ENCODE measurements at places on chromosomes 1 and 21.

GRCh38 chr21:39033878-39034589, 149.2 kb downstream of the PSMG1 start:
- DNase-seq, result peak; percentile 15

- DNase-seq, result peak; percentile 78
These were observed 80.9 kb downstream of the COLGALT2 start for GRCh38 chr1:183956559-183957188.

DNA sequence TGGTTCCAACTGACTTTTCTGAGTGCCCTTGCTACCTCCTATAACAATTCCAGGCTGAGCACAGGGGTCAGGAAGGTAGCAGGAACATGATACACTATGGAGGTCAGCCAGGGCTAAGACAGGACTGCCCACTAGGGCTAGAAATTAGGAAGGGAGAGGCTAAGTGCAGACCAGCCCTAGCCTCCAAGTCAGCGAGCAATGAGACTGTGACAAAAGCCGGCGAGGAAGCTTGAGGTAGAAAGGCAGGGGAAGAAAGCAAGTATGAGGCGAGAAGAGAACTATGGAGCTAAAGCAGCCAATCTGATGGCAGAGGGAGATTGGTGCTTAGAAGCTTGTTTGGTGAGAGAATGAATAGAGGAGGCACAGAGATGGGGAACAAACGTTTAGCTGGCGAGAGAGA, 4.7 kb downstream of the UROD start:
- DNase-seq, result no peak

GRCh38 chr1:27940297-27940696, 5.5 kb downstream of the SMPDL3B start:
- peak; percentile 46 for DNase-seq

- no peak for DNase-seq
These were observed 17.8 kb upstream of the POU3F1 start for GRCh38 chr1:38064197-38064903.

- DNase-seq, result peak; percentile 62
These were observed 15.1 kb downstream of the RNF223 start for GRCh38 chr1:1058921-1059493.

DNA sequence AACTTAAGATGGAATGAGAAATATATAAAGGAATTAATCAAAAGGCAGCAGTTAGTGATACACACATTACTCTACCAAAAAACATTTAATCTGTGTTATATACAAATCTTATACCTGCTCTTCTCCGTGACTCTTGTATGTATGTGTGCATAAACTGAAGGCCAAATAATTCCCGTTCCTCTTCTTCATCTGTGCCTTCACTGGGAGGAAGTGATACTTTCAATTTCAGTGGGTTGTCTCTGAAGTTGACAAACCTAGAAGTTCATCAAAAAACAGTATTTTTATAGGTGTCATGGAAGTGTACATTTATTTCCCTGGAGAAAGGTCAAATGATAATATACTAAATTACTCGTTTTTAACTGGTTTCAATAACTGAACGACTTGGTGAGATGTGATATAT, 19.3 kb downstream of the TRMT13 start:
- DNase-seq, result no peak

DNA sequence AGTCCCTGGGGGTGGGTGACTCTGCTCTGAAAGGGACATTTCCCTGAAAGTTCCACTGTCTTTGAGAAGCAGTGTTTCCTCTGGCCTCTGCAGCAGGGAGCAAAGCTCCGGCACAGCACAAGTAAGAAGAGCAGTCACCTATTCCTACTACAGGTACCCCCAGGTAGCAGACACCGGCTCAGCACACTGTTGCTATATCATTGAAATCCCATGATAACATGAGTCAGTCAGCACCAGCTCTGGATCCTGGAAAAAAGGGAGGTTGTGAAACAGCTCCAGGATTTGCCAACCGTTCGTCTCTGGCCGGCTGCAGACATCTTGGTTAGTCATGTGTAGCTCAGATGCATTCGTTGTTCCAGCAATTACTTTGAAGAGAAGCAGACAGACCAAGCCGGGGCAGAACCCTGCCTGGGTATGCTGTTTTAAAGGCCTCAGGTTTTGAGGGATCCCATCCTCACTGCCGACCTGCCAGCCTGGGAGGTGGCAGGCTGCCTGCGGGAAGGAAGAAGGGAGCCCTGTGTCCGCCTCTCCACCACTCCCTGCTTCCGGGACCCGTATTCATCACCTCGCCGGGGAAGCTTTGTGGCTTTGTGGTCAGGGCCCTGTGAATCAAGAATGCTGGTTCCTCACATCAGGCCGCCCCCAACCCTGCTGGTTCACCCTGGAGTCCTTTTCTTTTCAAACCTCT, 139.2 kb downstream of the CLIC6 start:
- DNase-seq, result peak; percentile 76

GRCh38 chr1:206573319-206573718, 38.9 kb downstream of the EIF2D start:
- no peak for DNase-seq

- no peak for DNase-seq
These were observed 1545.1 kb downstream of the AMY1C start for GRCh38 chr1:105294838-105295237.

GRCh38 chr1:223659711-223660110, 5.8 kb downstream of the CAPN8 start:
- DNase-seq, result no peak

DNA sequence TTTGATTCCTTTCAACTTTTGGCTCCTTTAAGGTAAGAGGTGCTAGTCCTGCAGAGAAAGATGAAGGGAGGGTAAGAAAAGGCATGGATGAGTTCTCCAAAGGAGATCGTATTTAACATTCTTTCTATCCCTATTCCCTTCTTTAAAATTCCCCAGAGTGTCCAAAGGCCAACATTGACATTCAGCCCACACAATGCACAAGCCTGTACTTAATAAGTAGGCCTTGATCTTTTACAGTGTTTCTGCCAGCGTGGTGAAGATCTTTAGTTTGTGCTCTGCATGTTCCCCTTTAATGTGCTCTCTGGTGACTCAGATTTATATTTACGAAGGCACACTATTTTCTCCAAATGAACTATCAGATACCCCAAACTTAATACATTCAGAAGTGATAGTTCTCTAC, 582.5 kb upstream of the RGS18 start:
- DNase-seq, result no peak

GRCh38 chr1:36172983-36173382, 17.0 kb downstream of the MAP7D1 start:
- DNase-seq, result no peak

- DNase-seq, result no peak
These were observed 126.8 kb downstream of the GRIK1 start for GRCh38 chr21:29812947-29813346.

GRCh38 chr1:151653397-151653796, 41.5 kb downstream of the SNX27 start:
- no peak for DNase-seq

DNA sequence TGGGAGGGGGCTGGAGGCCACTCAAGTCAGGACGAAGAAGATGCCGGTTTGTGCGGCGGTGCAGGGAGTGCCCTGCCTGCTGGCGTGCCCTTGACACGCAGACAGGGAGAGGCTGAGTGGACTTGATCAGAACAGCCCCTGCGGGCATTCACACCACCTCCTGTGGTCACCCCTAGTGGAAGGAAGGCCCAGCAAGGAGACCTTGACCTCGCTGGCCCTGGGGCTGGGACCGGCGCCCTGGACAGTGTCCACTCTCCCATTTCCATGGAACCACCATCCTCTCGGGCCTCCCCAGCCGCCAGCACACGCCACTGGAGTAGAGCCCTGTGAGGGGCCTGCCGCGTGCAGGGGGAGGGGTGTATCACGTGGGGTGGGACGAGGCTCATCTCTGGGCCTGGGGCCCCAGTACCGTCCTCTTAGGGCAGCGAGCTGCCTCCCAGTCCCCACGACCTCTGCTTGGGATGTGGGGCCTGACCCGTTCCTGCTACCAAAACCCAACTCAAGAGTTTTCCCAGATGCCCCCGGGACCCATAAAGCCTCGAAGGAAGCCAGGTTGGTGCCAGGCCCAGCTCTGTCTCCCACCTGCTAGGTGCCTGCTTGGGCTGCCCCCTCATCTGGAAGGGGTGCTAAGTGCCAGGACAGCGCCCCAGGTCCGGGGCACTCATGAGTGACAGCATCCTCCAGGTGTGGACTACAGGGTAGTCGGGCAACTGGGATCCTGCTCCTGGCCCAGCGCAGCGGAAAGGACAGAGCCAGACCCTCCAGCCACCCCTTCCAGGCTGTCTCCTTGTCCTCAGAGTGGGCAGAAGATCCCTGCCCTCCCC, 62.8 kb downstream of the SLX9 start:
- no peak for DNase-seq

All from T-helper 2 cell treated with Interferon-gamma antibody and Interleukin-4, amounts not matched to agents 5 μg/mL and 100 μg/mL, for 36 hours (primary cell).